ENCODE measurements at places on chromosomes 2 and 18.
A peak's percentile ranks its signal among the peaks of the same experiment; 100 is the strongest.

DNA sequence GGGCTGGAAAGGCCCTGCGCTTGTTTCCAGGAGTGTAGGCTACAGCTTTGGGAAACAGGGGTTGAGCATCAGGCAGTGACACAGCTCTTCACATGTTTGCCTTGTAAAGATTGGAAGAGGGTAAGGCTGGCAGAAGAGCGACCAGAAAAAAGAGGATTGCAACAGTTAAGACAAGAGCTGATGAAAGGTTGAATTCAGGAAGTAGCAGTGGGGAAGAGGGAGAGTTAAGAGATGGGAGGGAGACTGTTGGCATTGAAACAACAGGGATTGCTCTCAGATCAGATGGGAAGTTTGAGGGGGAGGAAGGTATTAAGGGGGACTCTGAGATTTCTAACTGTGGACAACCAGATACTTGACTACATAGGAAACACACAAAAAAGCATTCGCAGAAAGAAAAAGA lies 96.9 kb downstream of the CTAGE1 start:
- no peak for DNase-seq

GRCh38 chr18:60541661-60542060 lies 169.1 kb upstream of the MC4R start:
- DNase-seq, result no peak

DNA sequence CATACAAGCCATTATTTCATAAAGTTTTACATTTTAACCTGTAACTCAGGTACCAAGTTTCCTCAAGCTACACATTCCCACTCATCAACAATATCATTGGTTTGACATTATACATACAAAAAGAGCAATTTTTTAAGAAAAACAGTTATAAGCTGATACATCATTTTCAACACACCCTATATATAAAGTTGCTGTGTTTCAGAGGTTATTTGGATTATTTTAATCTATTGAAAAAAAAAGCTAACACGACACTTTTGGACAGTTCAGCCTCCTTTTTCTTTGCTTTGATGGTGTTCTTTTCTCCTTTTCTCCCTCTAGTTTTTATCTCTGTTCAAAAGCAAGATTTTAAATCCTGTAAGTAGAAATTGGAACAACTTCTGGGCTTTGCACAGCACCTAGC lies 175.9 kb upstream of the CREB1 start:
- no peak for DNase-seq

GRCh38 chr2:178924817-178925216 lies 117.6 kb upstream of the TTN start:
- no peak for DNase-seq

GRCh38 chr2:109372614-109373013 lies 241.2 kb downstream of the SEPTIN10 start:
- DNase-seq, result no peak

DNA sequence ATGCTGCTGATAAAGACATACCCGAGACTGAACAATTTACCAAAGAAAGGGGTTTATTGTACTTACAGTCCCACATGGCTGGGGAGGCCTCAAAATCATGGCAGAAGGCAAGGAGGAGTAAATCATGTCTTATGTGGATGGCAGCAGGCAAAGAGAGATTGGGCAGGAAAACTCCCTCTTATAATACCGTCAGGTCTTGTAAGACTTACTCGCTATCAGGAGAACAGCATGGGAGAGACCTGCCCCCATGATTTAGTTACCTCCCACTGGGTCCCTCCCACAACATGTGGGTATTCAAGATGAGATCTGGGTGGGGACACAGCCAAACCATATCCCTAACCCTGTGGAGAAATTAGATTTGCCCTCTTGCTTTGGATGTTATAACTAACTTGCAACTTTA lies 1068.0 kb upstream of the ZEB2 start:
- DNase-seq, result no peak

DNA sequence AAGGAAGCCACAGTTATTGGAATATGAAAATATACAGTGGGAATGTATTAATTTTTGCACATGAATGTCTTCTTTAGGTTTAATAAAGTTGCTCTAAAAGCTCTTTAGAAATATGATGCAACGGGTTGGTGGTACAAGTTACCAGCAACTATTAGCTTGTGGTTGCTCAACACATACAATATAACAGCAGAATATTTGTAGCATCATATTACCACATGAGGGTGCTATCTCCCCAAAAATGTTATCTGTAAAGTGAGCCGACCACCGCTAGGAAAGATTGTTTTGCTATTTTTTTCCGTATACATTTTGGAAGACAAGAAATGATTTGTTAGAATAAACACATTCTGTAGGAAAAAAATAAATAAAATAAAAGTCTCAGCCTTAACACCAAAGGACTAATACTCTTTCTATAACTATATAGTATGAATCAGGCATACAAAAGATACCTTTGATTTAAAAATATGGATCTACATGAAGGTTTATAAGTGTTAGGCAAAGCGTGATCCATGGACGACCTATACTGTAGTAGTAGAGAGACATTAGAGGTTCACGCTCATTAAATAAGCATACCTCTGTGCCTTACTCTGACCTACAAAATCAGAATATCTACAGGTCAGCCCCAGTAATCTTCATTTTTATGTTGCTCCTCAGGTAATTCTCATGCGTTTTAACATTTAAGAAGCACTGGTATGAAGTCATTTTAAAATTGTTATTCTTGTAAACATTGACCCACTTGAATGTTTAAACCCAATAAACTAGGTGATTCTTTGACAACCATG lies 1110.6 kb upstream of the ACVR2A start:
- DNase-seq, result no peak

GRCh38 chr2:216936954-216937357 lies 77.1 kb upstream of the TNP1 start:
- DNase-seq, result no peak

- DNase-seq, result no peak
These were observed 99.2 kb downstream of the POLR1A start for GRCh38 chr2:86006524-86006923.

DNA sequence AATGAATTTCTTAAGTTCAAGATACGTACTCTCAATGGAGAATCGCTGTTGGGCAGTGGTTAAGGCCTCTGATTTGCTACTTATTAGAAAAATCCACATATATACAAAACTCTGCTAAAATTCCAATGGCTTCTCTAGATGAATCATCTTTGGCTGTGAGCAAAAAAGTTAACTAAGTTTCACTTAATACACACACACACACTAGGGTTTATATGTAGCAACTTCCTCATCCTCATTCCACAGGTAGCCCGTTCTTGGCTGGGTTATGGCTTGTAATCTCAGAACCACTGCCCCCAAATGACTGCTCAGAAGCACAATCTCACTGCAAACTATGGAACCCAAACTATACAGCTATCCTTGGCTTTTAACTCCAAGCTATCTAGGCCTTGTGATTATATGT lies 99.7 kb downstream of the SMAD2 start:
- DNase-seq, result no peak

GRCh38 chr2:153622285-153622684 lies 143.7 kb upstream of the RPRM start:
- DNase-seq, result no peak

DNA sequence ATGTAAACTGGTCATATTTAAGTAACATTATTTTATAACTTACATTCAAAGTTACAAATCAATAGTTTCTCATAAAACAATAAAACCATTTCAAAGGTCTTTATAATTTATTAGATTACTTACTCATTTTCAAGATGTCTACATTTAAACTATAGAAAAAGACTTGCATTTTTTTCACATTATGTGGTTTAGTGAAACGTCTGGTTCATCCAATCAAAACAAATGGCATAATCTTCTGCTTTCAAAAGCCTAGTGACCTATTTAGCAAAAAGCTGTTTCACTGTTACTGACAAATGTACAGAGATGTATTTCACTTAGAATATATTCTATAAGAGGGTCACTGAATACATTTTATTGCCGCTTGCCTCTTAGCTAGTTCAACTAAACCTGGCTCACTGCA lies 49.3 kb upstream of the MCM6 start:
- no peak for DNase-seq

DNA sequence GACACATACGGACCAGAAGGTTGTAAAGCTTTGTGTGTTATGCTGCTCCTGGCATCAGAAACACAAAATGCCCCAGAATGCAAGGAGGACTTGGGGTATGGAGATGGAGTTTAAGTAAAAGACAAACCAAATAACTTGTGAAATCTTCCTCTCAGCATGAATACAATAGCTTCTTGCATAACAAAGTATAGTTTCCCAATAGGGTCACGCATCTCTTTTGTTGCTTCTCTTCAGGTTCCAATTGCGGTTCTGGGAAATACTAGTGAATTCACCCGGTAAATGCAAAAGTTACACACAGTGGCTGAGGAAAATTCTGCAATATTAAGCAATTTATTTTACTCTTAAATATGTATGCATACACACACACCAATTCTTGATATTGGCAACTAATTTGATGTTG lies 339.2 kb upstream of the EPHA4 start:
- no peak for DNase-seq

DNA sequence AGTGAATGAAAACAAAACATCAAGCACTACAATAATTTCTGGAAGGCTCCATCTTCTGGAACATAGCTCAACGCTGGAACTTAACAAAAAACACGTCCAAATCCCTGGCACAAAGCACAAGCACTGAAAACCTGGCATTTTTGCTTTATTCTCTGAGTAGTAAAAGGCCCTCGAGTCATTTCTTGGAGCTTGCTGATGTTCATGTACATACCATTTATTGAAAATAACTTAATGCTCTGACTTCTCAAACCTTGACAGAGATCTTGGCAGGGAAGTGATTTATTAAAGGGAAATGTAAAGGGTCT lies 76.5 kb upstream of the STK17B start:
- no peak for DNase-seq

- DNase-seq, result no peak
These were observed 13.9 kb downstream of the ARPC2 start for GRCh38 chr2:218230882-218231281.

- DNase-seq, result no peak
These were observed 113.0 kb downstream of the BCL2 start for GRCh38 chr18:63206433-63207142.

DNA sequence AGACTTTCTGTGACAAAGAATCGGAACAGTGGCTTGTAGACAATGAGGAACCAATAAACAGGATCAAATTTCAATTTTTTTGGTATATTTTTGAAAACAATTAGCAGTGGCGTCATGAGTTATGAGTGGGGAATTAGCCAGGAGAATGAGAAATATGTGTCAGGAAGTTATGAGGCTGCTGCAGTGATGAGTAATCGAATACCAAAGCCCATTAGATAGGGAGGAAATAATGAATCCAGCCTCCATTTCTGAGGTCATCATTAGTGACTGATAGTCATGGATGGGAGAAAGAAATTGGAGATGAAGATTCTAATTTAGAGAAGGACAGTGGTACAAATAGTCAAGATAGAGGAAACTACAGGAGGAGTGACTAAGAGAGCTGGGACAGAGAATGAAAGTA lies 673.1 kb upstream of the VRK2 start:
- no peak for DNase-seq

DNA sequence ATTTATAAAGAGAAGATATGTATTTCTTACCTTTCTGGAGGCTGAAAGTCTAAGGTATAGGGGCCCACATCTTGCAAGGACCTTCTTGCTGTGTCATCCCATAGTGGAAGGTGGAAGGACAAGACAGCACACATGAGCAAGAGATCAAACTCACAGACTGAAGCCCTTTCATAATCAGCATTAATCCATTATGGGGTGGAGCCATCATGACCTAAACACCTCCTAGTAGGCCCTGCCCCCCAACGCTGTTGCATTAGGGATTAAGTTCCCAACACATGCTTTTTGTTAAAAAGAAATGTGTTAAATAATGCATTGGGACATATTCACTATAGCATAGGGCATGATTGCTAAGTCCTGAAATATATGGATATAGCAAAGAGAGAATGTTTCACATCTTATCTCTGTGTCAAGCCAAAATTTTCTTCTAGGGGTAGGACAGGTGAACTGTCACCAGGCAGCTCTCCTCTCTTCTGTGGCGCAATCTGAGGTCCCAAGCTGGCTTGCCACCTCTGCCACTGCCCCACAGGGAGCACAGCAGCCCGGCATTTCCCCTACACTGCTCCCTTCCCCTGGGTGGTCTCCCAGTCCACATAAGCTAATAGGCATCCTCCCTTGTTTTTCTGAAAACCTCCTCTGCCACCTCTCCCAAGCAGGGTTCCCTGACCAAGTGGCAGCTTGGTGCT lies 8.3 kb upstream of the CTIF start:
- peak; percentile 13 for DNase-seq

DNA sequence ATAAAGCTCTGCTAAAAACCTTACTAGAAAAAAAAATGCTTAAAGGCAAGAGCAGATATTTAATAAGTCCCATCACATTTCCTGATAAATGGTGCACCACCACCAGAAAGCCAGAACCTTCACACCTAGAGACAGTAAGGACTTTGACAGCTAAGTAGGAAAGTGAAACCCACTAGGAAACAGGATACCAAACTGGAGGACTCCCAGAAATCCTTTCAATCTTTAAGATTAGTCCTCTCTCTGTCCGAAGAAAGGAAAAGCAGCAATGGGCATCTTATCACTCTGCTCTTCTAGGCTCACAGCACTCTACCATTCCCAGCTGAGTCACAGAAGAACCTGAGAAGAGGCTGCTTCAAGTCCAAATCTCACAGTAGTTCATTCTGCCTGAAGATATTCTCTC lies 3.7 kb downstream of the DYM start:
- no peak for DNase-seq

GRCh38 chr2:167729911-167730310 lies 517.5 kb downstream of the STK39 start:
- no peak for DNase-seq

DNA sequence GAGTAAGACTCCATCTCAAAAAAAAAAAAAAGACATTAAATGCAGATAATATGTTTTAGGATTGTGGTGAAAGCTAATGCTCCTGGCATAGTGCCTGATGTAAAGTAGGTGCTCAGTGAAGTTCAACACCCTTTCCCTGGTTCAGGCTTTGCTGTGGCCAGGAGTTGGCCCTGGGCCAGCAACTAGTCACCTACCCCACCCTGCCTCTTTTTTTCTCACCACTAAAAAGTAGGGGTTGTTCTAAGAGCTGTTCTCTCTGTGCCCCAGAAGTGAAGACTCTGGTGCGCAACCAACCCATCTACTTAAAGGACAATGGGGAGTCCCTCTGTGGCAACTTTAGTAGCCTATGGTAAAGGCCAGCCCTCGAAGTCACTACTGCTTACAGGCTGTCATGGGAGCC lies 75.9 kb downstream of the DNMT3A start:
- no peak for DNase-seq

- DNase-seq, result no peak
These were observed 9.0 kb downstream of the SPTBN1 start for GRCh38 chr2:54465143-54465542.

DNA sequence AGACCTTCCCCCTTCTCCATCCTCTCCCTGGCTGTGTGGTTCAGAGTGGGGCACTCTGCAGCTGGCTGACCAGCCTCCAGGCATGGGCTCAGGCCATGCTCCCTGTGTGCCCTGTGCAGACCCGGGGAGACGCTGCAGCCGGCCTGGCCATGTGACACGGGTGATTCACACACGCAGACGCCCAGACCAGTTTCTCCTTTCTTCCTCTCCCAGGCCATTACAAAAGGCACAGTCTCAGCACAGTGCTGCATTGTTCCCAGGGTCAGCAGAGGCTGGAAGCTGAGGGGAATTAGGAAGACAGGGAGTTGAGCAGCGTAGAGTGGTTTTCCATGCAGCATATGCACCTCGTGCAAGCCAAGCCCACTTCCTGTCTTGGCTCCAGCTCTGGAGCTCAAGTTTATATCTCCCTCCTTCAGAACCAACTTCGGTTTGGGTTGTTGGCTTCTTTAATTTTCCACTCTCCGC lies 288.5 kb downstream of the TNS1 start:
- no peak for DNase-seq

Measured in NCI-H524 (cell line).